ENCODE measurements at places on chromosomes 4 and X. TPM values are rescaled to one million over a fixed set of nuclear protein-coding genes. Genes with fewer than 3 reads are reported as not detected.

SORCS2 gene
- total RNA-seq, result 7.1 TPM

ODAPH gene
- total RNA-seq, result 1.1 TPM

DDIT4L gene
- 6.9 TPM for total RNA-seq

- no peak for DNase-seq
- H3K4me1 ChIP-seq, result peaks cover 11% of the 10 kb centered on the region
- peaks cover 5% of the 10 kb centered on the region for H3K36me3 ChIP-seq
- no peak overlapping the region for H3K4me3 ChIP-seq
- no peak overlapping the region for H3K27ac ChIP-seq
Observed at GRCh38 chr4:123304151-123304964, 92.2 kb upstream of the SPRY1 start.

GRCh38 chr4:176334066-176334465 is 14.3 kb downstream of the SPCS3 start:
- no peaks in the 10 kb centered on the region for H3K27me3 ChIP-seq
- H3K4me3 ChIP-seq, result no peak overlapping the region
- peaks cover 27% of the 10 kb centered on the region for H3K4me1 ChIP-seq
- no peak for DNase-seq

DNA sequence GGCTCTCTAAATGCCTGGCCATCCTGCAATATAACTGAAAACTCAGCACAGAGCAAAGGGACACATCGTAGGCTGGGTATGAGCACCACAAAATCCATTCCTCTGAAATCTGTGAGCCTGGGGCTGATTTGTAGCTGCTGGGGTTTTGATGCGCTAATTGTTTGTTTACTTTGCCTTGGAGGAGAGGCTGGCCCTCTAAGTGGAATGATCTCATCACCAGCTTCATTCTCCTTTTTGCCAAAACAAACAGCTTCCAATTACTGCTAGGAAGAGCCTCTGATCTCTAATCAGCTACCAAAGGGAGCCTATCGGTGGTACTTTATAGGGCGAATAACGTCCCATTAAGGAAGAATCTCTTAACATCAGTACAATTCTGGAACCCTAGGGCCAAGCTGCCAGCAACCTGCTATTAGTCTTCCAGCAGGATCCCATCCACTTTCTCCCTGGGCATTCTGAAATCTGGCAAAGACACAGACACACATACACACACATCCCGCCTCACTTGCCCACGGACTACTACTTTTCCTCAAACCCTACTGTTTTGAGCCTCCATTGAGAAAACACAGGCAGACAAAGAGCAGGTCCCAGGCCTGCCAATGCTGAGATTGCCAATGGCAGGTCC is 5.8 kb downstream of the ANOS1 start:
- H3K27ac ChIP-seq, result no peak overlapping the region
- no peak for DNase-seq
- no peak overlapping the region for H3K4me3 ChIP-seq
